ENCODE measurements at places on chromosomes 7 and 10.

- peaks cover 37% of the 10 kb centered on the region for H3K27me3 ChIP-seq
- H3K36me3 ChIP-seq: no peaks in the 10 kb centered on the region
- H3K4me3 ChIP-seq: no peak overlapping the region
Measured at GRCh38 chr10:98453729-98454128, 7.0 kb upstream of the HPS1 start.

GRCh38 chr7:20741801-20742200 is 44.9 kb downstream of the SP8 start:
- DNase-seq: no peak
- H3K27me3 ChIP-seq: no peaks in the 10 kb centered on the region
- no peaks in the 10 kb centered on the region for H3K4me1 ChIP-seq
- no peak overlapping the region for H3K4me3 ChIP-seq

DNA sequence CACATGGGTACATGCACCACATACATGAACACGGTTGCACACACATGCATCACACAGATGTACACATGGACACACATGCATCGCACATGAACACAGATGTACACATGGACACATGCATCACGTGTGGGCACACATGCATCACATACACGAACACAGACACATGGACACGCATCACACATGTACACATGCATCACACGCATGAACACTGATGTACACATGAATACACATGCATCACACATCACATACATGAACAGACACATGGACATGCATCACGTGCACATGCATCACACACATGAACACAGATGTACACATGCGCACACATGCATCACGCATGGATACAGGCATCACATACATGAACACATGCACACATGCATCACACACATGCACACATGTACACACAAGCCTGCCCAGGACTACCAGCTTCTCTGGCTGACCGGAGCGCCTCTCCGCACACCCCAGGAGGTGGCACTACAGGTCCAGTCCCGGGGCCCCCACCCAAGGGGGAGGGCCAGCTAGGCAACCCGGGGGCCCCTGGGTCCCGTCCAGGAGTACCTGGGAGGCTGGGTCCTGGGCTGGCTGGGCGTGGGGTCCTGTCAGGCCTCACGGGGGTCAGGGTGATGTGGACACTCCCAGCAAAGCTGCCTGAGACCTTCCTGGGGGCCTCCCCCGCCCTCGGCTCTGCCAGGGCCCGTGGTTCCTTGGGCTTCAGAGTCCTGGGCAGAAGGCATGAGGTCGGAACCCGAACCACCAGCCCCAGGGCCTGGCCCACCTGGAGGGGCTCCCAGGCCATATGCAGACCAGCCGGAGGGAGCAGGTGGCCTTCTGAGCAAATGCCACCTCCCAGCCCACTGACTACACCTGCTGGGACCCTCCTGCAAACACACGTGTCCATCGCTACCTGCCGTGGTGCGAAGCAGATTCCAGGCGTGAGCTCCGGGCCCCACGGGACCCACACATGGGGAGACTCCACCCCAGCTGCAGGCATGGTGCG is 19.6 kb downstream of the MICALL2 start:
- no peaks in the 10 kb centered on the region for H3K4me1 ChIP-seq
- no peak for DNase-seq
- no peak overlapping the region for H3K27ac ChIP-seq
- no peak overlapping the region for H3K4me3 ChIP-seq

GRCh38 chr7:81355911-81356310 is 413.9 kb downstream of the HGF start:
- H3K4me1 ChIP-seq: no peaks in the 10 kb centered on the region
- H3K27ac ChIP-seq: no peak overlapping the region
- DNase-seq: no peak
- no peak overlapping the region for H3K4me3 ChIP-seq

DNA sequence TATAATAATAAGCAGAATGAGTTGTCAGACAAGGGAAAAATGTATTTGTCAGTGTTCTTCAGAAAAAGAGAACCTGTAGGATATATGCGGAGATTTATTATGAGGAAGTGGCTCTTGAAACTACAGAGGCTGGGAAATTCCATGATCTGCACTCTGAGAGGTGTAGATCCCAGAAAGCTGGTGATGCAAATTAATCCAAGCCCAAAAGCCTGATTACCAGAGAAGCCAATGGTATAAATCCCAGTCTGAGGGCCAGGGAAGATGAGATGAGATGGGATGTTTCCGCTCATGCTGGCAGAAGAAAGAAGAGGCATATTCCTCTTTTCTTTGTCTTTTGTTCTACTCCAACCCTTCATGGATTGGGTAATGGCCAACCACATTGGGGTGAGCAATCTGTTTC is 732.8 kb upstream of the IGFBP3 start:
- no peaks in the 10 kb centered on the region for H3K4me1 ChIP-seq
- H3K4me3 ChIP-seq: no peak overlapping the region
- no peaks in the 10 kb centered on the region for H3K36me3 ChIP-seq
- DNase-seq: no peak
- H3K27ac ChIP-seq: no peak overlapping the region

DNA sequence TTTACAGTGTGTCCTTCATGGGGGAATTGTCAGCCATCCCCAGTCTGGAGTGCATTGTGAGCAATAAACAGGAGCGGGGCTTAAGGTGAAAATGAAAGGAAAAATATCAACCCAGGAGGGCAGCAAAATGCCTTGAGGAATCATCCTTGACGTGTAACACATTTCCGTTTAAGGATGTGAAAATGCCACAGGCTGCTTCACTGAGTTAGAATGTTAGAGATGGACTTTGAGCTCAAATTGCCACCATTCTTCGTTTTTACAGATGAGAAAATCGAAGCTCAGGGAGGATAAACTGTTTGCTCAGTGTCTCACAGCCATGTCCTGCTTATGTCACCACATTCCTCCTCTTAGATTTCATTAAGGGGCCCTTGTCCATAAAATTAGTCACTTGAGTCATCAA is 23.1 kb downstream of the SORCS3 start:
- H3K27me3 ChIP-seq: peaks cover 4% of the 10 kb centered on the region
- no peak overlapping the region for H3K27ac ChIP-seq
- no peak for DNase-seq
- no peaks in the 10 kb centered on the region for H3K36me3 ChIP-seq
- H3K4me3 ChIP-seq: no peak overlapping the region
- H3K4me1 ChIP-seq: no peaks in the 10 kb centered on the region

DNA sequence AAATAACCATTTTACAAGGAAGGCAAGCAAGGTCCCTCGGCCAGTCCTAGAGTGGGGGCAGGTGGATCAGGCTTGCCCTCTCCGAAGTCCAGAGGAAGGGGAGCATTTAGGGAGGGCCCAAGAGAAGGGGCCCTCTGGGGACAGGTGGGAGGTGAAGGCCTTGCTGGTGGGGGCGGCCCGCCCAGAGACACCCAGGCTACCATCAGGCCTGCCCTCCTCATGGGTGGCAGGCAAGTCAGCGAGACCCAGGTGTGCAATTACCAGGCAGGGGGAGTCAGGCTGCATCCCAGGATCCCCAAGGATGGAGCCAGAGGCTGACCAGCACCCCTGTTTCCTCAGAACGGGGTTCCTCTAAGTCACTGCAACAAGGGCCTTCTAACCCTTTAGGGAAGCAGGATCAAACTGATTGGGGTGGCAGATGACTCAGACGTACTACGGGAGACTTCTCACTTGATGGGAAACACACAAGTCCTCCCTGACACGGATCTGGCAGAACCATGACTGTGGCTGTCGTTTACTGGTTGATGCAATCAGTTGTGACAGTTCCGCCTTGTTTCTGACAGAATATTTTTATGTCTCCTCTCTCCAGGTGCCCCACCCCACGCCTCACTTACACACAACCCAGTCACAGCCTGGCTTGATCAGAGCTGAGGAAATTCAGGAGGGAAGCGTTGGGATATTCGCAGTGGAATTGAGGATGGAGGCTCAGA is 8.2 kb downstream of the LOXL4 start:
- H3K36me3 ChIP-seq: no peaks in the 10 kb centered on the region
- H3K4me1 ChIP-seq: no peaks in the 10 kb centered on the region
- no peak overlapping the region for H3K27ac ChIP-seq
- H3K27me3 ChIP-seq: no peaks in the 10 kb centered on the region
- no peak for DNase-seq
- H3K4me3 ChIP-seq: no peak overlapping the region

Data from T-helper 2 cell treated with Interferon-gamma antibody and Interleukin-4, amounts not matched to agents 5 μg/mL and 100 μg/mL, for 36 hours (primary cell).